ENCODE measurements at places on chromosomes 16 and 17.

GRCh38 chr16:70520612-70521297 lies 2.6 kb downstream of the COG4 start:
- DNase-seq, result peak; percentile 24
- H3K27ac ChIP-seq, result peak overlapping the region; percentile 74
- peaks cover 15% of the 10 kb centered on the region for H3K27me3 ChIP-seq
- H3K4me1 ChIP-seq, result peaks cover 41% of the 10 kb centered on the region
- H3K36me3 ChIP-seq, result peaks cover 7% of the 10 kb centered on the region

- no peaks in the 10 kb centered on the region for H3K27me3 ChIP-seq
- no peak overlapping the region for H3K4me3 ChIP-seq
- H3K4me1 ChIP-seq, result no peaks in the 10 kb centered on the region
- H3K27ac ChIP-seq, result no peak overlapping the region
Observed at GRCh38 chr17:76166906-76167305, 25.9 kb upstream of the FOXJ1 start.

- peaks cover 39% of the 10 kb centered on the region for H3K4me1 ChIP-seq
- no peaks in the 10 kb centered on the region for H3K36me3 ChIP-seq
- H3K4me3 ChIP-seq, result peak within 1 kb of the TSS; percentile 2
- no peaks in the 10 kb centered on the region for H3K27me3 ChIP-seq
Observed at GRCh38 chr17:36001110-36001771, at the start of gene CCL15. CCL15 (minus strand) TSS chr17:36001553; CDS start chr17:36001492, 61 bp downstream.

GRCh38 chr17:69326377-69327059 lies 415 bp downstream of the ABCA5 start:
- no peak for DNase-seq
- H3K4me3 ChIP-seq, result peak overlapping the region; percentile 93
- peak overlapping the region; percentile 87 for H3K27ac ChIP-seq
- H3K27me3 ChIP-seq, result peaks cover 7% of the 10 kb centered on the region
- H3K4me1 ChIP-seq, result peaks cover 26% of the 10 kb centered on the region
- H3K36me3 ChIP-seq, result no peaks in the 10 kb centered on the region

GRCh38 chr17:77619851-77620250 lies 338.7 kb upstream of the TNRC6C start:
- no peak overlapping the region for H3K4me3 ChIP-seq
- H3K4me1 ChIP-seq, result peaks cover 16% of the 10 kb centered on the region
- H3K36me3 ChIP-seq, result no peaks in the 10 kb centered on the region
- H3K27me3 ChIP-seq, result peaks cover 6% of the 10 kb centered on the region
- no peak overlapping the region for H3K27ac ChIP-seq
